ENCODE measurements at places on chromosomes 3 and 15. TPM values are rescaled to one million over a fixed set of nuclear protein-coding genes. Genes with fewer than 3 reads are reported as not detected.

Gene PRR23B
- not detected for total RNA-seq

Gene KNL1
- 3.8 TPM for total RNA-seq

Gene DNAJA4
- not detected for total RNA-seq

Gene HIGD2B
- not detected for total RNA-seq

Gene RARB
- 8.8 TPM for total RNA-seq

Gene ATP13A5
- total RNA-seq, result not detected

Gene COL6A5
- total RNA-seq, result not detected

Gene PCSK6
- total RNA-seq, result 11.6 TPM

Gene ZNF445
- 2.9 TPM for total RNA-seq

Gene INSYN1
- 2.2 TPM for total RNA-seq

Gene MYL3
- not detected for total RNA-seq

Gene LMOD3
- not detected for total RNA-seq

Gene DAZL
- total RNA-seq, result not detected

Gene SLC2A2
- not detected for total RNA-seq

Gene GOLGA8T
- 1.6 TPM for total RNA-seq

Gene OR5H6
- not detected for total RNA-seq

Gene STT3B
- total RNA-seq, result 102 TPM

Gene ZCWPW2
- not detected for total RNA-seq

Gene FILIP1L
- total RNA-seq, result 0.16 TPM

Gene C3orf22
- not detected for total RNA-seq

Gene CSPG4
- 0.04 TPM for total RNA-seq

Gene CCR3
- not detected for total RNA-seq

Gene TMEM40
- total RNA-seq, result 0.81 TPM

Gene LIPH
- 7.5 TPM for total RNA-seq

Gene ARGFX
- not detected for total RNA-seq

Gene REC114
- not detected for total RNA-seq

Gene MANF
- total RNA-seq, result 115 TPM

Gene SLMAP
- total RNA-seq, result 30.9 TPM

Gene GOLGA8J
- not detected for total RNA-seq

Gene IL5RA
- not detected for total RNA-seq

Gene ZBTB20
- total RNA-seq, result 0.51 TPM

All from A549 treated with ZK216348 at 1 μM for 4 hours (cell line).